ENCODE measurements at places on chromosomes 13 and 19.

DNA sequence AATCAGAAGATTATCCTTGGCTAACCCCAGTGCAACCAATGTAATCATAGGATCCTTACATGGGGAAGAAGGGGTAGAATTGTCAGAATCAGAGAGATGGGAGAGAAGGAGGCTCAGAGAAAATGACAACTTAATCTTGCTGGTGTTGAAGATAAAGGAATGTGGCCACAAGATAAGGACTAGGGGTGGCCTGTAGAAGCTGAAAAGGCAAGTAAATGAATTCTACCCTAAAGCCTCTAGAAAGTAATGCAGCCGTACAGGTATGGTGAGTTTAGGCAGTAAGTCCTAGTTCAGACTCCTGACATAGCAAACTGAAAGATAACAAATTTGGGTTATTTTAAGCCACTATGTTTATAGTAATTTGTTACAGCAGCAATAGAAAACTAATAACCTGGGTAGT lies 718.5 kb downstream of the SLITRK6 start:
- no peak for DNase-seq

DNA sequence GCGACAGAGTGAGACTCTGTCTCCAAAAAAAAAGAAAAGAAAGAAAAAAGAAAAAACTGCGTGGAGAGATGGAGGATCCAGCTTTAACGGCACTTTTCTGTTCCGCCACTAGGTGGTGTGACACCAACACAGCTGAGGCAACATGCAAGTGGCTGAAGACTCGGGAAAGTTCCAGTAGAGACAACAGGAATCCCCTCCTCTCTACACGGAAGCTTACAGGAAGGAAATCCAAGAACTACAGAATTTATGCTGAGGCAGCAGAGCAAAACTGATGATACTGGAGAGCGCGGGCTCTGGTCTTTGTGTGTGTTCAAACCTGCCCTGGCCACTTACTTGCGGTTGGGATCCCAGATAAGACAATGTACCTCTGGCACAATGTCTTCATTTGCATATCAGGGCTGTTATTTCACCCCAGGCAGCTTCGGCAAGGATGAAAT lies 9.9 kb downstream of the RANBP3 start:
- peak; percentile 36 for DNase-seq

DNA sequence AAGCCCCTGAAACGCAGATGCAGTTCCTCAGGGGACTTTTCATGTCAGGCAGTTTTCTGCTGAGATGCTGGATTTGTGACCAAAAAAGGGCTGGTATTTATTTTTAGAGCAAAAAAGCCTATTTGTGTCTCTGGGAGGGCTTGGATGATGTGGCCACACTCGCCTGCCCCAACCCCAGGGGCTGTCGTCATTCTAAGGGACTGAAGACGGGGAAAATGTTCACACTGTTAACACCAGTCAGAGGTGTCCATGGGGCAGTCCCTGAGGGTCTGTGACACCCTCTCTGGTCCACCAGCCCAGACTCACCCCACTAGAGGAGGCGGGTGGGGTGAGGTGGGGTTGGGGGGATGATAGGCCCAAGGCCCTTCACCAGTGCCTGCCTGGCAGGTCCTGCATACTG lies 15.9 kb upstream of the EPHX3 start:
- DNase-seq: no peak

- DNase-seq: peak; percentile 77
These were observed 17.7 kb upstream of the CSNK1G2 start for GRCh38 chr19:1923319-1923718.

GRCh38 chr19:15971224-15971780 lies 22.5 kb downstream of the OR10H4 start:
- DNase-seq: no peak

DNA sequence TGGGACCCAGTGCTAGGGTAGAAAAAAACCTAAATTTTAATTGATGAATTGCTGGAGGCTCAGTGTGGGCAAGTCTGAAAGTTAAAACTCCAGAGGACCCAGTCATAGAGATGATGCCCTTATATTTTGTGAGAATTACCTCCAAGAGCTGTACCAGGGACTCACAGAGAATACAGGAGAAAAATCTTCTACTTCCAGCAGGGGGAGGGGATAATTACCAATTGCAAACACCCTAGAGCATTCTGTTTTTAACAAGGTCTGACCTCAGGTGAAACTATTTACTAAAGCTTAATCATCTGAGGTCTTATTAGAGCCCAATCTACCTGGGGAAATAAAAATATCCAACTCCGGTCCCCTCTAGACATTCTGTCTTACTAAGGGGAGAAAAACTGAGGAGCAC lies 994.7 kb upstream of the MIR17HG start:
- no peak for DNase-seq

- DNase-seq: no peak
These were observed 6.1 kb downstream of the NOSIP start for GRCh38 chr19:49574206-49574755.

GRCh38 chr13:112270951-112271350 lies 105.2 kb upstream of the SPACA7 start:
- no peak for DNase-seq

GRCh38 chr13:99374994-99375737 lies 68.0 kb upstream of the GPR183 start:
- DNase-seq: no peak

GRCh38 chr13:73677048-73677601 lies 457.1 kb downstream of the KLF12 start:
- no peak for DNase-seq

GRCh38 chr19:14407605-14408484 lies 11.3 kb downstream of the DDX39A start:
- DNase-seq: no peak

- DNase-seq: peak; percentile 40
These were observed 46.7 kb downstream of the GAS6 start for GRCh38 chr13:113816946-113817859.

- DNase-seq: peak; percentile 79
These were observed 8.6 kb downstream of the LTBP4 start for GRCh38 chr19:40609561-40610395.

DNA sequence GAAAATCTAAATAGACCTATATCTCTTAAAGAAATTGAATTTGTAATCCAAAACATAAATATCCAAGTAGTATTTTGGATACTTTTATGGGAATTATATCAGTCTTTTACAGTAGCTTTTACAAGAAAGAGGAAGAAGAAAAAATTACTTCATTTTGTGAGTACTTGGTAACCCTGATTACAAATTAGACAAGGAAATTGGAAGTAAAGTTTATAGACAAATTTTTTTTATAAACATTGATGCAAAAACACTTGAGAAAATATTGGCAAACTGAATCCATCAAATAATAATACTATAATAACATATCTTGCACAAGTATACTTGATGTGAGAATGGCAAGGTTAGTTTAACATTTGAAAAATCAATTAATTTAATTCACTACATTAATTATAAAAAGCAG lies 954.1 kb upstream of the MIR17HG start:
- DNase-seq: no peak

GRCh38 chr13:99982731-99983498 lies 1.3 kb downstream of the ZIC2 start:
- no peak for DNase-seq

GRCh38 chr13:62433660-62434059 lies 1018.0 kb upstream of the PCDH20 start:
- no peak for DNase-seq

DNA sequence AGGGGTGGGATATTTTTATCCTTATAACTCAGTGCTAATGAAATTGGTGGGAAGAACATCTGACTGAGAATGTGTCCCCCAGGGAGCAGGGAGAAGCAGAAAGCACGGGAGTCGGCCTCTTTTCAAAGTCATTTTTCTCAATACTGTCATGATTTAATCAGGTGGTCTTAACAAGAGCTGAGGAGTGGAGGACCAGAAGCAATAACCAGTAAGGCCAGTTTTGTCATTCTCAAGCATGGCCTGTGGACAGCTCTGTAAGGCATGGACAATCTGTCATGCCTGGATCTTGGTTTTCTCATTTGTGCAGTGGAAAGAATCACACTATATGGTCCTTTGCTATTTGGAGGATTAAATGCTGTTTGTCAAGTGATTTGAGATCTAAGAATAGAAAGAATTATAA lies 99.7 kb downstream of the TNFSF11 start:
- DNase-seq: no peak

DNA sequence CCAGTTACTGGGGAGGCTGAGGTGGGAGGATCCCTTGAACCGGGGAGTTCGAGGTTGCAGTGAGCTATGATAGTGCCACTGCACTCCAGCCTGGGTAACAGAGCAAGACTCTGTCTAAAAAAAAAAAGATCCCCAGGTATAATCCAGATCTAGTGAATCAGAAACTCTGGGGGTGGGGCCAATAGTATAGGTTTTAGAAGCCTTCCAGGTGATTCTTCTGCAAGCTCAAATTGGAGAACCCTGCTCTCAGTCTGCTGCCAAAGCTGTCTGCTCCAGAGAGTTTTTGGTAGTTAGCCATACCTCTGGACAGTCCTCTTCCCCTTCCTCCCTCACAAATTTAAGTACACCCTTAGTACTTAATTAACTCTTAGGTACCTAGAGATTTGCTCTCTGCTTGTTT lies 28.0 kb downstream of the SERP2 start:
- DNase-seq: no peak

DNA sequence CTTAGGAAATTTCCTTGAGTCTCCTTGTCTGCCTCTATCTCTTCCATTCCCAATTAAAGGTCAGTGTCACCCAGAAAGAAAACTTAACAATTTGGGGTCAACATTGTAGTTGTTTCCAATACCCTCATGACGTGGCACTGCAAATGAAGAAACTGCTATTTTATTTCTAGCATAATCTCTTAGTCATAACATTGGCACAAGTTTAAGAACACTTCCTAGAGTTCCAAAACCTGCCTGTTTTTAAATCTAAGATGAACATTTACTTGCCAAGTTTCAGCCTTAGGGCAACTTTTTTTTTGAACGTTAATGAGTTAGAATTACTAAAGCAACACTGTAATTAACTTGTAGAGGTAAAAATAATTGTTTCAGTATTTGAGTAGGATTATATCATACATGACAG lies 108.0 kb downstream of the LMO7 start:
- DNase-seq: no peak

DNA sequence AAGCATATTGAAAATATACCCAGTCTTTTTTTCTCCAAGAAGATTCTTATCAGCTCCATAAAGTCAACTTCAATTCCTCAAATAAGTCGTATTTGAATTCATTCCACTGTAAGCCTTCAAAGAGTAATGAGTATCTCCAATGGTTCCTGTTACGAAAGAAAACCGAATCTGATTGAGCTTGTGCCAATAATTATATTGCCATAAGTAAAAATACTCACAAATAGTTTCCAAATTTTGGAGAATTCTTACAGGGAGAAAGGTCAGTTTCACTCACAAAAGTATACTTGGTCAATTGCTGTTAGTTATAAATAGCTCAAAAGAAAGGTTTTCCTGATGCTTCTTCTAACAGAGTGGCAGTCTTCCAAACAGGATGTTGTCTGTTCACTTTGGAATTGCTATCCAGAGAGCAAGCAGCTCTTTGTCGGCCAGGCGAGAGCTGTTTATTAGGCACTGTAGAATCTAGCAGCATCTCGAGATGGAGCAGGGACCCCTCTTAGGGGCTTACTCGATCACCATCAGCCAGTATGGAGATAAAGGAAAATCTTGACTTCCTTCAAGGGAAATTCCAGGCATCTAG lies 13.5 kb downstream of the ERICH4 start:
- no peak for DNase-seq

DNA sequence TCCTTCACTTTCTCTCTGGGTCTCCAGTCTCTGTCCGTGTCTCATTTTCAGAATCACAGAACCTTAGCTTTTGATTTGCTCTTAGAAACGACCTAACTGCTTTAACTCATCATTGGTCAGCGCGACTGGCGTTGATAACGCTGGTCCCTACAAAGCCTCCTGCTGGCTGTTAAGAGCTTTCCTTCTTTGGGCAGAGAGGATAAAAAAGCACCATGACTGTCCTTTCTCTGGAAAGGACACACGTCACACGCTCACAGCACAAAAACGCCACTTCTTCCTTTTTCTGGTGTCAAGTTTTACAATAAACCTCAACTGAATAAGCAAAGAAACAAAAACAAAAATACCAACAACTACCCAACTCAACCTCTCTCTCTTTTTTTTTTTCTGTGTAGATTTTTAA lies 1.7 kb upstream of the KLK12 start:
- DNase-seq: no peak

- no peak for DNase-seq
These were observed at the start of gene MEF2B for GRCh38 chr19:19170053-19170872. TSS of gene MEF2B (minus strand) at chr19:19170263. CDS start at chr19:19150735, 19,528 bp downstream.

DNA sequence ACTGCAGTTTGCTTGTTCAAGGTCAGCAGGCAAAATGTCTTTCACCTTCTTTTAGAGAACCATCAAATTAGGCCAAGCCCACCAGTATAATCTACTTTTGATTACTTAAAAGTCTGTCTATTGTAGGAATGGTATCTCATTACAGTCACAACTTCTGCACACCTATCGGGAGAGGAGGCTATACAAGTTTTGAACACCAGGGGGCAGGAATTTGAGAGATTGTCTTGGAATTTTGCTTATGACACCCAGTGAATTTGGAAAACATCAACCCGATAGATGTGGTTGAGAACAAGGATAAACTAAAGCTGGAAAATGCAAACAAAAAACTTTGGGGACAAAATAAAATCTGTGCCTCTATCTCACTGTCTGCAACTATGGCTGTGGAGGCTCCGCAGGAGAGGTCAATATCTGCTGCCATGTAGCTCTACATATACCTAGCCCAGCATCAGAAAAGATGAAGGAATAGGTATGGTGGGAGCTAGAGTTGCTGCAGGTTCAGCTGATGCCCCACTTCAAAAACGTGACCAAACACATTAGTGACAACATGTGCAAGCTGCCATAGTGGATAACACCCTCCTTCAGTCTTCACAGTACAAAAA lies 1299.2 kb upstream of the SPRY2 start:
- no peak for DNase-seq

DNA sequence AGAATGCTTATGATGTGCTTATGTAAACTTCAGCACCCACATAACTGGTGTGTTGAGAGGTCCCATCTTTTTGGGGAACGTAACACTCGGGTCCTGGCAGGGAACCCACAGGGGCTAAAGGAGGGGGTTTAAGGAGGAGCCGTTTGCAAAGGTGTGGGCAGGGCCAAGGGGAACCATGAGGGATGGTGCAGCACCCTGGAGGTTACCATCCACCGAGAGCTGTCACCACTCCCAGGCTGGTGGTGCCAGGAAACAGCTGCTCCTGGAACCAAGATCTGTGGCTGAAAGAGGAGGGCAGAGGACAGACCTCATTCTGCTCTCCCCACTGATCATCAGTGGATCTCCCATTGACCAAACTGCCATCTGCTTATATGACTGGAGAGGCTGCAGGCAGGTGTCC lies 23.2 kb upstream of the CYP4F8 start:
- no peak for DNase-seq

- no peak for DNase-seq
These were observed 504.3 kb downstream of the COG6 start for GRCh38 chr13:40159736-40160135.

GRCh38 chr13:77172650-77173049 lies 145.7 kb upstream of the FBXL3 start:
- DNase-seq: no peak

GRCh38 chr19:1252221-1252820 lies 3.9 kb downstream of the MIDN start:
- DNase-seq: no peak

DNA sequence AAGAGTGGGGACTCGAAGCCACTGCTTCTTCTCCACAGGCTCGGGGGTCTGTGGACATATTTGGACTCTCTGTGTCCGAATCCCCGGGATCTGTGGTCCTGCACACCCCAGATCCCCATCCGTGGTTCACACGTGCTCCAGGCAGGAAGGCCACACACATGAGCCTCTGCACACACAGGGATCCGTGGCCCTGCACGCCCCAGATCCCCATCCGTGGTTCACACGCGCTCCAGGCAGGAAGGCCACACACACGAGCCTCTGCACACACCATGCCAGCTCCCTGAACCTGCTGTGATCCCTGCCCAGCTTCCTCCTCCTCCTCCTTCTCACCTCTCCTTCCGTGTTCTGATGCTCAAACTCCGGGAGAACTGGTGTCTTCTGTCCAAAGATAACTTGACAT lies 3.1 kb downstream of the TEX29 start:
- DNase-seq: no peak
